ENCODE measurements at places on chromosomes 7 and 10. TPM values are rescaled to one million over a fixed set of nuclear protein-coding genes. Genes with fewer than 3 reads are reported as not detected.

GRCh38 chr7:47446871-47447466 lies 134.9 kb downstream of the TNS3 start:
- DNase-seq = peak; percentile 52

The PCLO gene
- total RNA-seq = 0.98 TPM

DNA sequence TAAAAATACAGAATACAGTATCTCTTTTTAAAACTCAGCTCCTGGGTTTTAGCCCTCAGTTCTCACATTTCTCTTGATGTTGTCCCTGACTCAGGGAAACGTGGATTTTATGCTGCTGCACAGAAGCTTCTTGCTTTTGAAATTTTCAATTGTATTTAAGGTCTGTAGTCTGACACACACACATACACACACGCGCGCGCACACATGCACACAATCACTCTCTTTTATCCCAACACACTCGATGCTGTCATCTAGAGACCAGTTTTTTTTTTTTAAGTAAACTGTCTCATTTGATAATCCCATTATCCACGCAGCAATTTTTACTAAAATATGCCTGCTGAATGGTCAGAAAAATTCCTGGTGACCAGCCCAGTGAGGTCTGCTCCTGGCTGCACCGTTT lies 108.6 kb downstream of the KMT2E start:
- no peak for DNase-seq

DNA sequence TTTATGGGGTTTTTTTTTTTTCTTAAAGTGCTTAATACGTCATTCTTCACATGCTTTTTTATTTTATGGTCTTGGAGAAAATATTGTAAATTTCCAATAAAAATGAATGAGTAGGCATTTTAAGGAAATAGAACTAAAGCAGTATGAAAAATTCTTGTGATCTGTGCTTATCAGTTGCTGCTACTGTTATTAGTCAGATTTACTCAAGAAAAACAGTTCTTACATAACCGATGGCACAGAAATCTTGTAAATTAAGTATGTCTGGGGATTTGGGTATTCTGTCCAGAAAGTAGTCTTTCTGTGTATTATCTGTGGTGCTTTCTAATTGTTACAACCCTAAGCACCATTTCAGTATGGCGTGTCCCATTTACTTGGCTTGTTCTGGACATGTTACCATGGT lies 64.7 kb downstream of the LRGUK start:
- no peak for DNase-seq

The GSTO2 gene
- 2.1 TPM for total RNA-seq

- no peak for DNase-seq
These were observed 582 bp downstream of the TPST1 start for GRCh38 chr7:66205741-66206090.

DNA sequence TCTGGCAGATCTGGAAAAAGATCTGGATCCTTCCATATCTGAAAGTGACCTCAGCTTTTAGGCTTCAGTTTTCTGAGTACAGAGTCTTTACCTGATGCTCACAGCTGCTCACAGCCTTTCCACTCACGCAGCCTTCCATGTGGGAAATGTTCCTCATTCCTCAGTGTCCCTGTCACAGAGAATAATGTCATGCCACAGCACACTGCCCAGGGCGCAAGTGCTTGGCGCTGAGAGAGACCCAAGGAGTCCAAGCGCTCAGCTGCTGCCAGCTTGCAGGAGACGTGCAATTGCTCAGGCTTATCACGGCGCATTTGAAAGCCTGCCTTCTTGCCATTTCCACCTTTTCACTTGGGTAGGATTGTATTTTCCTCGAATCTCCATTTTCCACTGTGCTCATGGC lies 271.9 kb upstream of the MKI67 start:
- no peak for DNase-seq

DNA sequence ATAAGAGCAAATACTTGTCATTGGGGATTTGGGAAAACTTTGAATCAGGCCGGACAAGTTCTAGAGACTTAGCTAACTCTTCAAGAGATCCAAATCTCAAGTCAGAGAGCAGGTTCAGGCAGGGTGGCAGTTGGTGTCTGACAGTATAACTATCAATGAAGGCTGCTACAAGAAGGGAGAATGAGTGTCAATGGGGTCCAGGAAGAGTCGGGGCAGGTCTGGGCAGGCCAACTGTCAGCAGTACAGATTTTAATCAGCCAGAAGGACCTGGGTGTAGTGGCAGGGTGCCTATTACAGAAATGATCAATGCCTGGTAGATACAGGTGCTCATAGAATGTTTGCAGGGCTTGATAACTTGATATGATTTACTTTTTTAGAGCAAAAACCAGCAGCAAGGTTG lies 751.1 kb downstream of the GRM8 start:
- no peak for DNase-seq

DNA sequence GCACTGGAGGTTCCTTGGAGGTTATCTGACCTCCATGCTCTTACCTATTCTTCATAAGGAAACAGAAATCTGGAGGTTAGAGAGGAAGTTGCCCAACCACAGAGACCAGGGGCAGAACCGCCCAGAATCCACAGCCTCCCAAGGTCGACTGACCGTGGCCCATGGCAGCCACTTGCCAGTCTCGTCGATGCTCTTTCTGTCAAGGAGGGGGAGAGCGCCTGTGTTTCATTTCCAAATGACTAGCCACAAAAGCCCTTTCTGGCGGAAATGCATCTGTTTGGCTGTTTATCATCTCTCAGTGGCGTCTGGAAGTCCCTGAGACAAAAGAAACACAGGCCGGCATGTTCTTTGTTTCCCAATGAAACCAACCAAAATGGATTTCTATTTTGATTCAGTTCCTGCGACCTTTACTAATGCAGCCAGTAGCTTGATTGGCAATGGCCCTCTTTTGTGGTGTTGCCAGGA lies 2.9 kb downstream of the RAMP3 start:
- DNase-seq = no peak

DNA sequence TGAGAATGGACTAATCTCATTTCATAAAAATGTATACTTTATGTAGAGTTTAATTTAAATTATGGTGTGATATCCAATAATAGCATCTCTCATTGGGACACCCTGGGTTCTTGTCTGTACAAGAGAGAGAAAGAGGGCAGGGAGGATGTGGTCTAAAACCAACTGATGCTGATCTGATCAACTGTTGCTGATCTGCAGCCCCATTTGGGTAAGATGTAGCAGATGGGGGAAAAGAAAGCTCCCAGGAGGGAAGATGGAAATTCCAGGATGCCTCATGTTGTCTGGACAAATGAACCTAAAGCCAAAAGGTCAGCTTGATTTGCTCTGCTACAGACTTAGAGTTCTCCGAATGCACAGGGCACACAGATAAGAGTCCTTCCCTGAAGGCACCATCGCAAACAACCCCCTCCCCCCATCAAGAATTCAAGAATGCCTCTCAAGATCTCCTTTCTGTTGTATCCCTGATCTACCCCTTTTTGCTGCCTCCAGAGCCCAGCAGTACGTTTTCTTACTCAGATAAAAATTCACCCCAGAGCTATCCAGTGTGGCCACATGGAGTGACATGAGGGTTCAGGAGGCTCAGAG lies 171.4 kb upstream of the INHBA start:
- no peak for DNase-seq

The SAP25 gene
- 13.6 TPM for total RNA-seq

DNA sequence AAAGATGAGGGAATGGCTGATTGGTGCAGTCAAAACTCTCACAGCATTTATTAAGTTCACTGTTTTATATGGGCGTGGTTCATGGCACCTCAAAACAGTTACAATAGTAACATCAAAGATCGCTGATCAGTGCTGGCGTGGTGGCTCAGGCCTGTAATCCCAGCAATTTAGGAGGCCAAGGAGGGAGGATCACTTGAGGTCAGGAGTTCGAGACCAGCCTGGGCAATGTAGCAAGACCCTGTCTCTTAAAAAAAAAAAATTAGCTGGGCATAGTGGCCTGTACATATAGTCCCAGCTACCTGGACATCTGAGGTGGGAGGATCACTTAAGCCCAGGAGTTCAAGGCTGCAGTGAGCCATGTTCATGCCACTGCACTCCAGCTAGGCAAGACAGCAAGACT lies 48.5 kb downstream of the KLHDC10 start:
- DNase-seq = no peak

GRCh38 chr7:55171157-55171556 lies 152.3 kb downstream of the EGFR start:
- DNase-seq = peak; percentile 55

The CHST3 gene
- total RNA-seq = 36.5 TPM

DNA sequence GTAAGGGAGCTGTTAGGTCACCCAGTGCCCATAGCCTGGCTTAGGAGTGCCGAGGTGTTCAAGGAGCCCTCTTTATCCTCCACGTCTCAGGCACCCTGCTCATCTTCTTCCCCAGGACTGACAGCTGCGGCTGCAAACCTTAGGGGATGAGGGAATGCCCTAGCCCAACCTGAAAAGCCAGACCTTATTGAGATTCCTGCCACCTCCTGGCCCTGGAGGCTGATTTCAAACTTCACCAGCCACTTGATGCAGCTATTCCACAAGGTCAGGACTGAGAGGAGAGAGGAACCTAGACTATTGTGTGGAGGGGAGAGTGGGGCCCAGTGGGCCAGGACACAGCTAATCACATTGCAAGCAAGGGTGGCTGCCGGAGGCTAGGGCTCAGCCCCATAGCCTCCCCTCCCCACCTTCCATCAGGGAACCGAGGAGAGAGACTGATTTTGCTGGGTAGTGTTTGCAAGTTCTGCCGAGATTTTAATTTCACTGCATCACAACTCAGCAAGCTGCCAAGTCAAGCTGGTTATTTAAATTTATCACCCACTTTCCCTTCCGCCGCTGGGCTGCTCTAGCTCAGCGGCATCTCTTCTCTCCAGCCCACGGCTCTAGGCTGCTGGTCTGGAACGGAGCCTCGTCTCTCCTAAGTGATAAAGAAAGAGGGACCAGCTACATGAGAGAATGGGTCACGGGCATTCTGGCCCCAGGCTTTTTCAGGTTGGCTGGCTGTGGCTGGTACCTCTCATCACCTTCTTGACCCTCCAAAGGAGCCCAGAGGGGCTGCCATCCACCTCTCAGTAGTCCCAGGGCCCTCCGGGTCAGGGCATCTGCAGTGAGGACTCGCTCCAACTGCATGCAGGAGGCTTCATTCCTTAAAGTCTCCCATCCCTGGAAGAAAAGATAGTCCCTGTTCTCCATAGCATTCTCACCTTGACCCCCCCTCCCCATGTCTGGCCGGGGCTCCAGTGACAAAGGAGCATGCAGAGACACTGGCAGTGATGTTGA lies 66.7 kb downstream of the PAX2 start:
- no peak for DNase-seq

All from sciatic nerve (tissue), 2 donors.